Sigmoid colon (tissue), 7 donors: ENCODE measurements at places on chromosomes 13 and 19. TPM values are rescaled to one million over a fixed set of nuclear protein-coding genes. Genes with fewer than 3 reads are reported as not detected.

DNA sequence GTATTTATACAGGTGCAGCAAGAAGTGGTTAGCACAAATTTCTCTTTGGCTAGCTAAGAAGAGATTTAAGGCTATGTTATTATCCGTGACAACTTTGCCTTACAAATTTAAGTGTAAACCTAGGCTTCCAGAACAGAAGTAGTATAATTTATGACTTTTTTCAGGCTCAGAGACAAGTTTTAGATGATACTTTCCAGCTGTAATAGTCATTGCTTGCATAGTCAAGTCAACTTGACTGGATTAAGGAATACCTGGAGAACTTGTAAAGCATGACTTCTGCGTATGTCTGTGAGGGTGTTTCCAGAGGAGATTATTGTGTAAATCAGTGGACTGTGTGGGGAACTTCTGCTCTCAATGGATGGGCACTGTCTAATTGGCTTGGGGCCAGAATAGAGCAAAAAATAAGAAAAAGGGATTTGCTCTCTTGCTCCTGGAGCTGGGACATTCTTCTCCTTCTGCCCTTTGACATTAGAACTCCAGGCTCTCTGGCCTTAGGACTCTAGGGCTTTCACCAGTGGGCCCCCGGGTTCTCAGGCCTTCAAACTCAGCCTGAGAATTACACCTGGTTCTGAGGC is 33.0 kb downstream of the CYSLTR2 start:
- DNase-seq: no peak

- no peak for DNase-seq
Measured at GRCh38 chr19:37583340-37583739, 11.3 kb downstream of the ZNF571 start.

DNA sequence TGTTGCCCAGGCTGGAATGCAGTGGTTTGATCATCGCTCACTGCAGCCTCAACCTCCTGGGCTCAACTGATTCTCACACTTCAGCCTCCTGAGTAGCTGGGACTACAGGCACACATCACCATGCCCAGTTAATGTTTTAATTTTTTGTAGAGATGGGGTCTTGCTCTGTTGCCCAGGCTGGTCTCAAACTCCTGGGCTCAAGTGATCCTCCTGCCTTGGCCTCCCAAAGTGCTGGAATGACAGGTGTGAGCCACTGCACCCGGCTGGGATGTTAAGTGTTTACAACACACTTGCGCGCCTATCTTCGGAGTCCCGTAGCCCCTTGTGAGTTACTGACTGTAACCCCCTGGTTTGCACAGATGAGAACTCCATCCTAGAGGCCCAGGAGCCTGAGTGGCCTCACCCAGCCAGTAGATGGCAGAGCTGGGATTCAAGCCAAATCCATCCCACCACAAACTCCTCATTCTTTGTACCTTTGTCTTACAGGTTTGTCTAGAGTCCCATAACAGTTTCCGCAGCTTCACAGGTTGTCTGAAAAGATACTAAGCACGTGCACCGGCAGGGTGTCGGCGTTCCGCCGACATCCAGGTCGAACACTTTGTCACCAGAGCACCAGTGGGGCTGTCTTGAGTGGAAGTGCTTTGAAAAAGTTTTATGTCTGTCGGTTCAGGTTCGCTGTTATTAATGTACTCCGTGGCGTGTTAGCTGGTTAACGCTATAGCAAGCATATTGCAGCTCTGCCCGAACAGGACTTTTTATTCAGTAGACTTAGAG is 14.7 kb downstream of the MAG start:
- no peak for DNase-seq

DNA sequence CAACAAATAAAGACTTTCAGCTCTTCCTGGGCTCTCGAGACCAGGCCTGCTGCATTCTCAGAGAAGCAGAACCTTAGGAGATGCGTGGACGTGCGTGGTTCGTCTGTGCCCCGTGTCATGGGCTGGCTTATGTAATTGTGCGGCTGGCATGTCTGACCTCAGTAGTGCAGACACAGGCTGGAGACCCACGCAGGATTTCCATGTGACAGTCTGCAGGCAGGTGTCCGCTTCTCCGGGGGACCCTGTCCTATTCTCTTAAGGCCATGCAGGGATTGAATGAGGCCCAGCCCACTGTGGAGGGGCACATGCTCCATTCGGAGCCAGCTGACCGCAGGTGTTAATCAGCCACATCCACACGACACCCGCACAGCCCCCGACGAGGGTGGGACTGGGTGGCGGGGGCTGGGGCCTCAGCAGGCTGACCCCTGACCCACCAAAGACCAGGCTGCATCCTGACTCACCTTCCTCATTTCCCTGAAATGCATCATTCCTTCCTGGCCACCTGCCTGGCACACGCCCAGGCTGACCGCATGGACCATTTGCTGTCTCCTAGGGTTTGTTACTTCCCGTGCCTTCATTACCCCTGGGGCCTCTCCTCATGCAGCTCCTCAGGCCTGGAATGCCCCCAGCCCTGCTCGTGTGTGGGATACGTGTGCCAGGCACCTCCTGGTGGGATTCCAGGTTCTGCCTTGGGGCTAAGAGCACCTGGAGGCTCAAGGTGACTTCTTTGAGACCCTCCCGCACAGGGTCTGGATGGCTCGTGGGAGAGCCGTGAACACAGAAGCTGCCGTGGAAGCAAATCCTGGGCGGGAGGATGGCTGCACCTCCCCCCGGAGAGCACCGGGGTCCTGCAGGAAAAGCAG is 10.7 kb upstream of the MCF2L start:
- DNase-seq: peak; percentile 62

GRCh38 chr13:109586509-109587346 is 199.7 kb downstream of the IRS2 start:
- DNase-seq: no peak

DNA sequence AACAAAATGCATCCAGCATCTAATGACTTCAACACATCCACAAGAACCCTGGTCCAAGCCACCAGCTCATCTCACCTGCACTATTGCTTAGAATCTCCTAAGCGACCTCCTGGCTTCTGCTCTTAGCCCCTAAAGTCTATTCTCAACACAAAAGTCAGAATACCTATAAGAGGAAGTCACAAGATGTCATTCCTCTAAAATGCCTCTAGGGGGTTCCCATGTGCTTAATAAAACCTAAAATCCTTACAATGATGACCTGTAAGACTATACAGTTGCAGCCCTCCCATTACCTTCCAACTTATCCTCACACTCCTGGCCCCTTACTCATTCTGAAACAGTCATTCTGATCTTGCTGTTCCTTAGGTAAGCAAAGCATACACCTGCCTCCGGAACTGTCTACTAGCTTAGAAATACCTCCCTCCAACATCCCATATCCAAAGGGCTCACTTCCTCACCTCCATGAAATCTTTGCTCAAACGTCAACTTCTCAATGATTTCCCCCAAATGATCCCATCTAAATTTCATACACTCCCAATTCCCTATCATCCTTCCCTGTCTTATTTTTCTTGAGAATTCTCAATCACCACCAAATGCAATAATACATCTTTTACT is 10.0 kb downstream of the ATP7B start:
- no peak for DNase-seq

DNA sequence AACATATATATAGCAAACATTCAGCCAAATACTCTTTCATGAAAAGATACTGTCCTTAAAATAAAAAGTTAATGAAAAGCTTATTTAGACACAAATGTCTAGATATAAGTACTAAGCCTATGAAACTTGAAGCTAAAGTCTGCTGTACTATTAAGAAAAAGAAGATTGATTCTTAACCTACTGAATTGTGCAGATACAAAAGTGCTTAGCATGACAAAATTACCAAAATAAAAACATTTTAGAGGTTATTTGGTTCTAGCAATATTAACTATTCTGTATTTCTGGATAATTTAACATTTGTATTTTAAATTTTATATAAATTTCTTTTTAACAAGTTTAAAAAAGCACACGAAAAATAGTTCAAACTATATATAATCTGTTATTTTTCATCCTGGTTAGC is 8.8 kb downstream of the RNF6 start:
- DNase-seq: no peak

DNA sequence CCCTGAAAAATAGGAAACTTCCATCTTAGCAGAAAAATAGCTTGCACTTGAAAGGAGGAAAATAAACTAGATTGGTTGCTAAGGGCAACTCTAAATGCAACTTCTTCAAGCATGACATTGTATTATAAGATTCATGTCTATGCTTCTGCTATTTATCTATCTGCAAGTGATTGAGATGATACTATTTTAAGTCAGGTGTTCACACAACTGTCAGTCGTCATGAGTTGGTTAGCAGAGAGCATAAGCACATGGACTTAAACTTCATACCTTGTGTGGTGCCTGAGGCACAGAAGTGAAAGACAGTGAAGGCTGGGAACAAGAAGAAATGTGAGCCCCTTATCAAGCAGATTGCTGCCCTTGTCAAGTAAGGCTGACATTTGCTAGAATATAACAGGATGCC is 82.9 kb downstream of the SLITRK5 start:
- DNase-seq: no peak

GRCh38 chr19:34402074-34402600 is 2.1 kb upstream of the PDCD2L start:
- no peak for DNase-seq

- no peak for DNase-seq
Measured at GRCh38 chr13:92103689-92104153, 705.3 kb downstream of the GPC5 start.

DNA sequence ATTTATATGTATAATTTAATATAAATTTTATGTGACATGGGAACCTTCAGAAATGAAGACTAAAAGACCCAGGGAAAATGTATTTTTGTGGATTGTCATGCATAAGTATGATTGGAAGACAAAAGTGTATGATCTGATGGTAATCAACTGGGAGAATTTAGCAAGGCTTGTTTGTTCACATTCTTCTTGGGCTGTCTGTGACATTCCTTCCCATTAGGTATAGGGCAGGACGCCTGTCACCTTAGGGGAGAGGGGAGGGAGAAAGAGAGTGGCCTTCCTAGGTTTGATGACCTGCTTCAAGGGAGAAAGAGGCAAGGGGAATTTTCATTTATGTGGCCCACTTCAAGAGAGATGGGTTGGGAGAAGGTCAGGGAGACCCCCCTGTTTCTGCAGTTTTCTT is 22.4 kb downstream of the PIBF1 start:
- DNase-seq: no peak

Gene AMER2
- total RNA-seq: 0.49 TPM

Gene RCBTB2
- total RNA-seq: 8.6 TPM

Gene MUC16
- not detected for total RNA-seq

Gene ZNF442
- 2.9 TPM for total RNA-seq

Gene FREM2
- total RNA-seq: 7.2 TPM

Gene FCAR
- not detected for total RNA-seq
